ENCODE measurements at places on chromosomes 13 and 19. TPM values are rescaled to one million over a fixed set of nuclear protein-coding genes. Genes with fewer than 3 reads are reported as not detected.

DNA sequence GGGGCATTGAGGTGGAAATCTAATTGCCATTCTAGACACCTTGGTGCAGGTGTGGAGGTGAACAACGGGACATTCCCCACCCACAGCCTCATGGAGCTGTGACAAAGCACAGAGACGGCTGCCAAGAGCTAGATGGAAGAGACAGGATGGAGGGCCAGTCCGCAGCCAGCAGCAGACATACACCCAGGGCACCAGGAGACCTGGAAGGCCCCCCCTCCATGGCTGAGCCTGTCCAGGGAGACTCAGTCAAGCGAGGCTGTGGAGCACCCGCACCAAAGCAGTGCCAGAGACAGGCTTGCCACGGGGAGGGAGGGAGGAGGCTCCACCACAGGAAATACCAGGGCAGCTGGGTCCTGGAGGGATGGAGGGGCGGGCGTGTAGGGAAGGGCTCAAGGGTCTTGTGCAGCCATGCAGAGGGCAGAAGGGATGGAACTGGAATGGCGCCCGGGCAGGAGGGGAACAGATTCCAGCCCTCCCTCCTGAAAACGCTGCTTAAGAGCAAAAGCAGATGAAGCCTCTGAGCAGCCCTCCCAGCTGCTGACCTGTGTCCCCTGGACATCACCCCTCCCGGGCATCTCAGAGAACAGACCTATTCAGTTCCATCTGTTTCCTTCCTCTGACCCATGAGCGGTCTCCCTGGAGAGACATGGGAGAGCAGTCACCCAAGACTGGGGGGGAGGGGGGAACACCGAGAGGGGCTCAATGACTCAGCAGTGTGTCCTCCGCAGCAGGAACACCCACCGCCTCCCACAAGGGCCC is 14.4 kb downstream of the EPS15L1 start:
- DNase-seq, result no peak

- DNase-seq, result peak; percentile 30
Measured at GRCh38 chr19:43562698-43563241, 12.6 kb downstream of the XRCC1 start.

DNA sequence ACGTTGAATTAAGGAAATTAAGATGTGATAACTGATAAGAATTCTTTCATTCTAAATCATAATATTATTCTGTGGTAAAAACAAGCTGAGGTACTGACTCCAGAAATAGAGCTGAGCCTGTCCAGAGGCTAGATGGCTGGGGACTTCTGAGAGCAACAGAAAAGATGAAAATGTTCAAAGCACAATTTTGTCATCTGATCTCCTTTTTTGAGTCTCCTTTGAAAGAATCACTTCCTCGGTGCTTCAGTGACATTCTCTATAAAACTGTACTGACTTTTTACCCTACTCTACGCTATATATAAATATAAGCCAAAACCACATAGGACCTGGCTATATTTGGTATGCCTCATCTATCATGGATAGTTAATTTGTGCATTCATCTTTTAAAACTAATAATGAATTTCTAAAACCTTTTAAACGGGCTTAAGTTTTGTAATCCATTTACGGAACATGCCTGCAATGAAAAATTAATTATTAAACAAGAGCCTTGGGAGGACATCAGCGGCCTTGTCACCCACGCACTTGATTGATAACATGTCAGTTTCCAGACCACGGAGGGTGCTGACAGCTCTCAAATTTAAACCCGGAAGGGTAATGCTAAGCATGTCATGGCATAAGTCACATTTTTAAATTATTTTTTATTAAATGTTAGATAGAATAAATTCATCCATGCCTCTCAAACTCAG is 235.5 kb downstream of the PCDH9 start:
- DNase-seq, result no peak

The CCDC70 gene
- not detected for total RNA-seq

DNA sequence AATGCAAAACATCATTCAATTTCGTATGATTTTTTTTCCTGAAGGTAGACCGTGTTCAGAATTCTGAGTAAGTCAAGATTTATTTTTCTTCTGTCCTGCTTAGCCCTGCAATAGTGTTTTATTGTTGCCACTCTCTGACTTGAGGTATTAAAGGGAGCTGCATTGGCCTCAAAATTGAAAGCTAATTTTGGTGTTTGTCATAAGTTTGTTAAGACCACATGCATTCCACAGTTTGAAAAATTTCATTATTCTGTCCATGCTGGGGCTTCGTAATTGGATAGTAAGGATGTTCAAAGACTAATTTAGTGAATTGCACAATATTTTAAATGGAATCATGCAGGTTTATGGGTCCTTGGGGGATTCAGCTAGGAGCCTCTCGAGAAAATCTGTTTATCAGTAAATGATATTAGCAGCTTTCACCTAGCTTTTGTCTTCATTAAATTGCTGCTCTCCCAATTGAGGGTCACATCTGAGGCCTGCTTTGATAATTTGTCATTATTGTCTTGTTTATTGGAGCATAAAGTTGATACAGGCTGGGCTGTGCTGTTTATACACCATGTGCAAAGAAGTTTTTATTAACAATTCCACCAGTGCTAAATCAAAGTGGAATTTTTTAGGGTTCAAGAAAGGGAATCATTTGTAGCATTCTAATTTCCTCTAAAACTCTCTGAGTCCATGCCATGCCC is 339.8 kb upstream of the OBI1 start:
- no peak for DNase-seq

DNA sequence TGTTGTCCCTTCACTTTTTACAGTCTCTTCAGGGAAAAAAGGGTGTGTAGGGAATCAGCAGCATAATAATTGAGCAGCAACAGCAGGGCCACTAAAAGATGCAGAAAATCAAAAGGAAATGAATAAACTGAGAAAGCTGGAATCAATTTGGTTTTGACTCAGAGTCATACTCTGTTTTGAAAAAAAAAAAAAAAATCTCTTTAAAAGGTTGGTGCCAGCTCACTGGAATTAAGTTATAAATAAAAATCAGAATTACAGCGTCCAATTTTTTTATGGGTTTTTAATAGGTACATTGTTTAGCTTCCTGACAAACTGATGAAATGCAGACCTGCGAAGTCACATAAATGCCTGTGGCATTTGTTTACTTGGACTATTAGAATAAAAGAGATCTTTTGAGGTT is 231.9 kb downstream of the COG6 start:
- no peak for DNase-seq

The LMTK3 gene
- 0.31 TPM for total RNA-seq

The SIGLEC7 gene
- total RNA-seq, result 6.5 TPM

DNA sequence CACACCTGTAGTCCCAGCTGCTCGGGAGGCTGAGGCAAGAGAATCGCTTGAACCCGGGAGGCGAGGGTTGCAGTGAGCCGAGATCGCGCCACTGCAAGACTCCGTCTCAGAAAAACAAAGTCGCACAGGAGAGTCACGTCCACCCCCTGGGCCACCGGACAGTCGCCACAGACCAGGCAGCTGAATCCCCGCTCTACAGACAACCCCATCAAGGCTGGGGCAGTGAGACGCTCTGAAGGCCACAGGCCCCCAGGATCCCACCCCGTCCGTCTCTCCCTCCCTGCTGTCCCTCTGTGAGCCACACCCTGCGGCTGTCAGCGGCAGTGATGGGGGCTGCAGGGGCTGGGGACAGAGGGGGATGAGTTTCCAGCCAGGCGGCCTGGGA is 15.5 kb upstream of the PTBP1 start:
- DNase-seq, result no peak

The PIBF1 gene
- total RNA-seq, result 25.2 TPM

The CGB1 gene
- not detected for total RNA-seq

The PTH2 gene
- total RNA-seq, result not detected

DNA sequence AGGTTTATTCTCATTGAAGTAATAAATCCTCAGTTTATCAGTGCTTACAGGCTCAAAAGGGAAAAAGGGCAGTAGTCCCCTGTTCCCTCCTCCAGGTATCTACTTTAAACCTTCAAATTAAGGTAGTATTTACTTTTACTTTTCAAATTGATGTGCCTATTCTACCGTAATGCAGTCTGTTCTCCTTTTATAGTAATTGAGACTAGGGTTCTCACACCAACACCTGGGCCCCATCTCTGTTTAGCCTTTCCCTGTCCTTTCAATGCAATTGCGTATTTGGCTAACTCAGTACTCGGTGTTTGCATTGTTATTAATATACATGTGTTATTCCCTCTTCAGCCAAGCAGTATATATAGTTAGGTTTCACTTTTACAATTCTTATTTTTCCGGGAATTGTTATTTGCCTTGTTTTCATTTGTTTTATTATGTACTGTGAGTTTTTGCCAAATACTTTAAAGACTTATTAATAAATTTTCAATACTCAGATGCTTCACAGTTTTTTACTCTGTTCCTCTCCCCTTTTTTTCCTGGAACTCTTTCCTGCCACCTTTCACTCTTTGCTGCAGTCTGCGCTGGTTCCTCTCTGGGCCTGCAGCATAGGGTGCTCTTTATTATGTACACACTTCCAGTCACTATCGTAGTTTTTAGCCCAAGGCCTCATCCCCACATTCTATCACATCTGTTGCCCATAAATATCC is 30.3 kb downstream of the USPL1 start:
- DNase-seq, result no peak

- no peak for DNase-seq
Measured at GRCh38 chr13:73467125-73467524, 408.3 kb downstream of the KLF5 start.

DNA sequence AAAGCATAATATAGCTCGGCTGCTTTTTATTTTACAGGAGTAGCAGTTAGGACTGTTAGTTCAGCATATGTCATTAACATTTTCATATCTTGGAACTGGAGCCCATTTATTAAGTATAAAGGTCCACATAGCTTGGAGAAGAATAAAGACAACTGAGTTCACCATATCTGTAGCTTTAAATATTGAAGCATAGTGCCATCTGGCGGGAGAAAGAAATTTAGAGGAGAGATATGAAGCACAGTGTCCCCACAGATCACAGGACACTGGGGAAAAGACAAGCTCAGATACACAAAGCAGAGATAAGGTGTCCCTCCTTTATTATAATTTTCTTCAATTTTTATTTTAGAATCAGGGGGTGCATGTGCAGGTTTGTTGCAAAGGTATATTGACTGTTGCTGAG is 104.7 kb upstream of the FREM2 start:
- no peak for DNase-seq

DNA sequence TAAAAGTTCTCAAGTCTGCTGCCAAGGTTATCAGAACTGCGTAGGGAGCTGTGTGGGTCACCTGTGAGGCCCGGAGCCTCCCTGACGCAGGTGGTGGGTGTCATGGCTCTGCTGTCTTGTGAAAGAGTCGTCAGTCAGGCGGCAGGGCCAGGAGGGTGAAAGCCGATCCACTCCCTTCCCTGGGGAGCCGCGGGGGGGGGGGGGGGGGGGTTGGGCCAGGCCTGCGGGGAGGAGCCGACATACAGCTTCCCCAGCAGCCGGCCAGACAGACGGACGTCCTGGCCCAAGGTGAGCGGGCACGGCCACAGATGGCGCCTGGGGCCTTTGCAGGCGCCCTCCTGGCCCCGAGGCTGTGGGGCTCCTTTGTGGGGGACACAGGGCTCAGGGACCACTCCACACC is 12.4 kb downstream of the SBNO2 start:
- no peak for DNase-seq

DNA sequence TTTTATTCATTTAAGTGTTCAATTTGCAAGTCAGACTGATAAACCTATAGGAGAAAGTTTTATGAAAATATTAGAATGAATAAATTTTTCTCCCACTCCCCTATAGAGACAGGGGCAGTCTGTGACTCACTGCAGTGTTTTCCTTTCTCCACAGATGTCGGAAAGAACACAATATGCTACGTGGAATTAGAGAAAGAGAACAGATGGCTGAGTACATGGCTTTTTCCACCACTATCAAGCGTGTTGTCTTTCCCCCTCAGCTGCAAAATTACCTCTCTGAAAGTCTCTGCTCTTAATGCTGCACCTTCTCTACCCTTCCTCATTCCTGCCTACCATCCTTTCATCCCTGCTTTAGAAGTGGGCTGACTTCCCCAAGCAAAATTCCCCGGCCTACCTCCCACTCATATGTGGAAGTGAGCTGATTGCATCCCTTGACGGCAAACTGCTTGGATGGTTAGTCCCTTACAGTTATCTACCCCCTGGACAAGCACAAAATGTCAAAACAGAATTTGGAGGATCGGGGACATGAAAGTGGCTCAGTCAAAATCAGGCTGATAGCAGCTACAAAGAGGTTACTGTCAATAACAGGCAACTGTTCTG is 30.0 kb downstream of the FLT1 start:
- DNase-seq, result no peak

The ERICH4 gene
- total RNA-seq, result not detected

The LDLR gene
- total RNA-seq, result 174 TPM

DNA sequence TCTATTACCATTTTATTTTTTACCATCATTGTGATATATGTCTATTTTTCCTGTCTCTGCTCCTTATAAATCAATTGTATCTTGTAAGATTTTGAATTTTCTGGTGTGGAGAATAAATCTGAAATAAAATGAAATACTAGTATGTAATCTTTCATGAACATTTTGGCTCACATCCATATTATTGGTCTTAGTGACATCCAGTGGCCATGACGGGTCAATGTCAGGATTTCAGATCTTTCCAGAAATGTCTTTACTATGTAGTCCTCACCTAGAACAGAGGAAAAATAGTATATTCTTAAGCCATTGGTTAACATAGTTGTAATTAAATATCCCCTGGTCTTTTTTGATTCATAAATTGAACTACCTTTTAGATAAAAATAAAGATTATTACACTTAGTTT is 109.8 kb upstream of the GPC6 start:
- no peak for DNase-seq

GRCh38 chr13:24007979-24008620 is 110.8 kb upstream of the C1QTNF9B start:
- no peak for DNase-seq

The FARP1 gene
- 38.9 TPM for total RNA-seq

DNA sequence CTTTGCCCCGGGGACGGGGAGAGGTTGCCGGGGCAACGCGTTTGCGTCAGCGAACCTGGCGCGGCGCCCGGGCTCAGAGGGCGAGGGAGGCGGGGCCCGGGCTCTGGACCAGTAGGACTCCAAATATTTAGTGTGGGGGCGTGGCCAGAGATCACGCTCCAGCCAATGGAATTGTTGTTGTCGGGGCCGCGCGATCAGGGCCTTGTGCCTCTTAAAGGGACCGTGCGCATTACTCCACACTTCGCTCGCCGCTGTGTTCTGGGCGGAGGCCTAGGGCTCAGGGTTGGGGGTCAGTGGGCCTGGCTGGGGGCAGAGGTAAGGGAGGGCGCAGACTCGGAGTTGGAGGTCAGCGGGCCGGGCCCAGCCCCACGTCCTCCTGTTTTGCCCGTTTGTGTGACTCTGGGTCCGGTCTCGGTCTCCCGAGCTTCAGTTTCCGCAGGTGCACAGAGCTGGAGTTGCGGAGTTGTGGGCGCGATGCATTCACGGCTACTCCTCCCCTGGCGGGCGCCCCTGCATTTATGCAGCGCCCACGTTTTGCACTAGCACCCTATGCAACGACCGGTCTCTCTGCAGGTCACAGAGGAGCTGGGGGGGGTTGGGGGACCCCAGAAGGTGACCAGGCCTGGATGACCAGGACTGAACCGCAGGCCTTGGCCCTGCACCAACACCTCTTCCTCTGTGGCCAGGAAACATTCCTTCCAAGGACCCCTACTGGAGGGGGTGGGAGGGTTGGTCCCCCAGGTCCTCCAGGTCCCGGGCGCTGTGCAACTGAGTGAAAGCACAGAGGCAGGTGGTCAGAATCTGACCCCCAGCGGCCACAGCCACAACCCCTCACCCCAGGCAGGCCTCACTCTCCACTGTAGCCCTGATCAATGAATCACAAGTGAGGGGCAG is 10.7 kb upstream of the MKNK2 start:
- peak; percentile 100 for DNase-seq

GRCh38 chr19:55493645-55494171 is 5.5 kb downstream of the SSC5D start:
- DNase-seq, result no peak

The GJA3 gene
- 1.6 TPM for total RNA-seq

Measured in omental fat pad (tissue), 4 donors.